ENCODE measurements at places on chromosomes 1 and 21.

DNA sequence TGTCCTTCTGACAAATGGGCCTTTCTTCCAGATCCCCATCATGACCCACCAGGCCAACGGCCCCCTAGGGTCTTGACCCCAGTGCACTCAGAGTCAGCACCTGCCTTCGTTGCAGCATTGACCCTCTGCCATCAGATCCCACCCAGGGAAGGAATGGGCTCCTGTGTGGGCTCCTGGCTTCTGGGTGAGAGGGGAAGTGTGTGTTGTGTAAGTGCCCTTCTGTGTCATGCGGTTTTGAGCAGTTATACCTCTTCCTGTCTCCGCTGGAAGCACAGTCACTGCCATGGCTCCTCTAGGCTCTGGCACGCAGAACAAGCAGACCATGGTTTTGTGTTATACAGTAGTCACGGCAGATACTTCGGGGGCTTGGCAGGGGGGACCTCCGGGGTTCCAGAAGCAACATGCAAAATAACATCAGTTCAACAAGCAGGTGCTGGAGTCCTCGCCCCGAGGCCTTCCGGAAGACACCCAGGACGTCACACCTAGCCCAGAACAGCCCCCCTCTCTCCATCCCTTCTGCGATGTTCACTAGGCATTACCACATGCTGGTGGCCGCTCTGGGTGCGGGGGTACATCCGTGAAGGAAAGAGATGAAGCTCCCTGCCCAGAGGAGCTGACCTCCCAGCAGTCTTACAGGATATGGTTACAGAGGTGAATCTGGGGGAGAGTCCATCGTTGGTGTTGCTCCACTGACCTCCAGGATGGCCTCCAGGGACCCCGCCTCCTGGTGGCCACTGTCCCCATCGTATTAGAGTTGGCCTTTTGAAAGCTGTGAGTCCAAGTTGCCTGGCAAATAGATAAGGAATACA is 17.4 kb upstream of the KCNAB2 start:
- DNase-seq: no peak

DNA sequence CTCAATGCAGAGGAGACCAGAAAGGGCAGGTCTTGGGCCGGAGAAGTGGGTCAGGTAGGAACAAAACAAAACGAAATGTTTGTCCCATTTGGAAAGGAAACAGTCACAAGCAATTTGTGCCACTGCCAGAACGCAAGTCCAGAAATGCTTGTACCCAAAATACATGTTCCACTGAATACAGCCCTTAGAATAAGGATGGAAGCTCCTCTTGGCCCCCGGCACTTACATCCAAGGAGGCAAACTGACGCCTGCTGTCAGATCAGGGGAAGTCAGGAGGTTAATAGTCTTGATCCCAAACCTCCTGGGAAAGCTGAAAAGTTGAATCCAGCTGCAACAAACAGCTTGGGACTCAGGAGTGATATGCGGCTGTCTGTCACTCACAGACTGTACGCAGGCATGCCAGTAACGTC is 75.9 kb upstream of the GALNT2 start:
- no peak for DNase-seq

DNA sequence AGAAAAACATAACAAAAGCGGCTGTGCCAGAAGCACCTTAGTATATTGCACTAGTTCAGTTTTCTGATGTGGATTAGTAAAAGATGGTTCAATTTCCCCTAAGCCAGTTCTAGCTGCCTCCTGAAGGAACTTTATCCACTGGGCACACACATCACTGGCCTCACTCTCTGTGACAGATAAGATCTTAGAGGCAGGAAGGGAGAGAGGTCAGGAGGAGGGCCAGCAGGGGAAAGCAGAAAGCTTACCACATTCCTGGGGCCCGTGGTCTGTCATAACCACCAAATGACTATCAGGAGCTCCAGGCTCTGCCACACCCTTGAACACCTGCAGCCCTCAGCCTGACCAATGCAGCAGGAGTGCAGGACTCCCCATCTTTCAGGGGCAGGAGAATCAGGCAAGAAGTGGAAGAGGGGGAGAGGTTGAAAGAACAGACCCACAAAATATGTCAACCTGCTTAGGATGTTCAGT is 37.8 kb downstream of the LRRC71 start:
- DNase-seq: no peak

DNA sequence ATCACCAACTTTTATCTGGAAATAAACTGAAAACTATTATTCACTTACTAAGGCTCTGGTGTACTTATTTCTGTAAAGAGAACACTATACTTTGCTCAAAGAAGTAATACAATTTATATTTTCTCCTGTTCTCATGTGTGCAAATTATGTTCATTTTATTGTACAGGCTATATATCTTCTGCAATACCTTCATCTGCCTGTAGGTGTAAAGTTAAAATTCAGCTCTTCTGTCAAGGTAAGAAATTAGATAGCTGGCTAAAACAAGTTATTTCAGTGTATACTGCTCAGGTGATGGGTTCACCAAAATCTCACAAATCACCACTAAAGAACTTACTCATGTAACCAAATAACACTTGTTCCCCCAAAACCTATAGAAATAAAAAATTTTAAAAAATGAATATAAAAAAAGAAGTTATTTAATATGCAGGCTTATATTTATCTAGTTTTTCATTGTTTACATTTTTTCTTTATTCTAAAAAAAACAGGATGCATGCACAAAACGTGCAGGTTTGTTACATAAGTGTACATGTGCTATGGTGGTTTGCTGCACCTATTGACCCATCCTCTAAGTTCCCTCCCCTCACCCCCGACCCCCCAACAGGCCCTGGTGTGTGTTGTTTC is 81.5 kb downstream of the PTGER3 start:
- DNase-seq: no peak

DNA sequence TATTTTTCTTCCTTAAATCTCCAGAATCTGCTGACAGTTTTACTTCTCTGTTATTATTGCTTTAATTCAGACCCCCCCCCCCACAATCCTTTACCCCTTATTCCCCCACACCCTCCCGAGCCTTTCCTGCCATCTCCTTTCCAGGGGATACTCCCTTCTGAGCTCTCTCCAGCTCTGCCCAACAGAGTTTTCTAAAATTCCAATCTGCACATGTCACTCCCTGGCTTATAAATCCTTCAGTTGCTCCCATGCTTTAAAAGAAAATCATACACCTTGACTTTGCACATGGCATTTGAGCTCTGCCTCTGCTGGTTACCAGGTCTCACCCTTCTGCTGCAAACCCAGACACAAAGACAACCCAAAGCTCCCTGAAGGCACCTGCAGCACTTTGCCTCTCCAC is 11.7 kb upstream of the EPS8L3 start:
- no peak for DNase-seq

- DNase-seq: no peak
These were observed 29.0 kb downstream of the MRPL39 start for GRCh38 chr21:25578056-25578961.

DNA sequence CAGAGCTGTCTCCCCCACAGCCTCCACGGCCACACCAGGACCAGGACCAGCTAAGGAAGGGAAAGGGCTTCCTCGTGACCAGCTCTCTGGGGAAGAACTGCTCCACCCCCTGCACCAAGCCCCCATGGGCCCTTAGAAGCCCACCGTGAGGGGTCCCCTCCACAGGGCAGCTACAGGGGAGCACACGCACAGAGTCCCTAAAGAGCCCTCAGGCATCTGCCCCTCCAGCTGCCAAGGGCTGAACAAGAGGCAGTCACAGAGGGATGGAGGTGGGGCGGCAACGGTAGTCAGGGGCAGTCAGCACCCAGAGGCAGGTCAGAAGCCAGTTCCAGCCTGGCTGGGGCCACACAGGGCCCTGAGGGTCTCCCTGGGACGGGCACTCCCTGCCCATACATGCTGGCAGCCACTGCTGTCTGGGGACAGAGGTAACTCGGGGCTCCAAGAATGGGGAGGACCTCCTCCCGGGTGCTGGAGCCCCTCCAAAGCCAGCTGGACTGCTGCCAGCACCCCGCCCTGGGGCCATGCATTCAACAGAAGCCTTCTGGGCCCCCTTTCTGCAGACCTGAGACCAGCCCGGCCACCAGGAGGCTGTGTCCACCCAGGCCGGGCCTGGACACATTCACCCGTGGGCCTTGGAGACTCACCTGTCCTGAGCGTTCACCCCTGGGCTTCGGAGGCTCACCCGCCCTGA is 18.7 kb downstream of the SLC19A1 start:
- DNase-seq: peak; percentile 14

DNA sequence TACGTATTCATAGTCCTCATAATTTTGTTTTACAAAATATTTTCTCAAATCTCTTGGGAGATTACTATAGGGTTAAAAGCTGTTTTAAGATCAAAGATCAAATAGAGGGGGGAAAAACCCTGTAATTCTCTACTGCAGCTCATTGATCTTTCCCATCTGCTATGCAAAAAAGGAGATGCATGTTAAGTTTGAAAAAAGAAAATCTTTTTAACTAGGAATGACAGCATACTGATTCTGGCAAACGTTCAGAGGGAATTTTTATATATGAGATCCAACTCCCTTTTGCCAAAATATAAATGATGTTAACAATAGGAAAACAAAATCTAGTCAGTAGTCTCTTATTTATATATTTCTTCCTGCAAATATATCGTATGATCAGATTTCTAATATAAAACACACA is 69.1 kb downstream of the SMYD3 start:
- no peak for DNase-seq

DNA sequence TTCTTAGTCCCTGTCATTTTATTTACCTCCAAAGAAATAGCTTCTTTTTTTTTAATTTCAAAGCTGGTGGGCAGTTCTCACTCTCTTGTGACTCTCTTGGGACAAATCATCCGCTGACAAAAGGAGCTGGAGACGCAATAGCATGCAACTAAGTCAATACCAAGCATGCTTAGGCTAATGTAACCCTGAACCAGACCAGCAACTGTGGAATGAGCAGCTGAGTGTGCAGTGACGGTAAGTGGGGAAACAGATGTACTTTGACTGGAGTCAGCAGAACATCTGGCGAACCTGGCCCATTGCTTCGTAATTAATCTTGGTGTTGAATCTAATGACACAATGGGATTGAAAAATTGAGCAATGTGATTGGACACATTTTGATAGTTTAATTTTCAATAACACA is 280.7 kb upstream of the PLXNA2 start:
- no peak for DNase-seq
